GM23338 (cell line): ENCODE measurements at places on chromosomes 16 and 17.
A peak's percentile ranks its signal among the peaks of the same experiment; 100 is the strongest.

- H3K4me1 ChIP-seq = peaks cover 6% of the 10 kb centered on the region; the same call in 1 of the 2 replicates
- DNase-seq = no peak
- no peaks in the 10 kb centered on the region for H3K36me3 ChIP-seq
Observed at GRCh38 chr16:22979038-22979437, 165.1 kb downstream of the HS3ST2 start.

DNA sequence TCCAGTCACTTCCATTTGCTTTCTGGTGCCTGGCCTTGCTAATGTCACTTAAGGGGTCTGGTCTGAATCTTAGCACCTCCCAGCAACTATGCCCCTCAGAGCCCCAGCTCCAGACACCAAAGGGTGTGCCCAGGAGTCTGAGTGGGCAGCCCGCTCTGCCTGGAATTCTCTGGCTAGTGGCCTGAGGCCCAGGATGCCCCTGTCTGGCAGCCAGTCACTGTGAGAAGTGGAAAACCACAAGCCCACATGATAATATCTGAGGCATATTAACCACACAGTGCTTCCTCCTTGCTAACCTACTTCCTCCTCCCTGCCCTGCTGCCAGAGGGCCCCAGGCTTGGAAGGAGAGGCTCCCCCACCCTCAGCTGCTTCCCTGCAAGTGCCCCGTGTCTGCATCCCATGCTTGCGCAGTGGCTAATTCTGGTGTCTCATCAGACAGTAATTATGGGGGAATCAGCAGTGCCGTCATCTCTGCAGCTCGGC, 14.0 kb downstream of the SRCIN1 start:
- no peaks in the 10 kb centered on the region for H3K36me3 ChIP-seq
- H3K27ac ChIP-seq = no peak overlapping the region
- no peak for DNase-seq
- peaks cover 16% of the 10 kb centered on the region for H3K4me1 ChIP-seq
- no peak overlapping the region for H3K4me3 ChIP-seq

GRCh38 chr17:37089956-37090355, 141.2 kb downstream of the AATF start:
- H3K27ac ChIP-seq = peak overlapping the region; percentile 65; the same call in 1 of the 2 replicates
- no peak overlapping the region for H3K4me3 ChIP-seq
- no peaks in the 10 kb centered on the region for H3K27me3 ChIP-seq
- no peak for DNase-seq

GRCh38 chr16:2090777-2091546, 43.2 kb downstream of the TSC2 start:
- H3K4me1 ChIP-seq = peaks cover 4% of the 10 kb centered on the region; the same call in 1 of the 2 replicates
- H3K36me3 ChIP-seq = no peaks in the 10 kb centered on the region
- no peaks in the 10 kb centered on the region for H3K27me3 ChIP-seq
- peak; percentile 88 for DNase-seq
- no peak overlapping the region for H3K27ac ChIP-seq
- peak overlapping the region; percentile 58 for H3K4me3 ChIP-seq

DNA sequence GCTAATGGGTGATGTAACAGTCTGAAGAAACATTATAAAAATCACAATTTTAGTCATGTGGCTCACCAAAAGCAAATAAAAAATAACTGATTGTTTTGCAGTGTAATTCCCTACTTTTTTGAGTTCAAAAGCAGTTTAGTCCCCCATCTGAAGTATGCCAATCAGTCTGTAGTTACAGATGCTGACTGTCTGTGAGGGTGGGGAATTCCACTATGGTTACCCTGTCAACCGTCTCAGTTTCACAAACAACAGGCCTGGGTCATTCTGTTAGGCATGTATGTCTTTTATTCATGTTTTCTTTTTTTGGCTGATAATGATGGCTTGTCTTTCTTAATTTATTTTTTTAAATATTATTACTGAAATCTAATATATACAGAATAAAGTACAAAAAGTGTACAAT, 69.3 kb downstream of the STXBP4 start:
- no peak overlapping the region for H3K27ac ChIP-seq
- H3K27me3 ChIP-seq = no peaks in the 10 kb centered on the region
- DNase-seq = no peak
- no peaks in the 10 kb centered on the region for H3K36me3 ChIP-seq
- no peaks in the 10 kb centered on the region for H3K4me1 ChIP-seq
- H3K4me3 ChIP-seq = no peak overlapping the region

GRCh38 chr16:31130336-31130891, 5.1 kb downstream of the PRSS8 start:
- H3K4me3 ChIP-seq = no peak overlapping the region
- no peaks in the 10 kb centered on the region for H3K27me3 ChIP-seq
- DNase-seq = no peak
- peaks cover 9% of the 10 kb centered on the region for H3K36me3 ChIP-seq
